ENCODE measurements at places on chromosomes 1 and 21.

GRCh38 chr1:36014722-36015220 lies 69.1 kb upstream of the TEKT2 start:
- DNase-seq, result no peak

- no peak for DNase-seq
Observed at GRCh38 chr1:91501971-91502671, 1.5 kb downstream of the CDC7 start.

DNA sequence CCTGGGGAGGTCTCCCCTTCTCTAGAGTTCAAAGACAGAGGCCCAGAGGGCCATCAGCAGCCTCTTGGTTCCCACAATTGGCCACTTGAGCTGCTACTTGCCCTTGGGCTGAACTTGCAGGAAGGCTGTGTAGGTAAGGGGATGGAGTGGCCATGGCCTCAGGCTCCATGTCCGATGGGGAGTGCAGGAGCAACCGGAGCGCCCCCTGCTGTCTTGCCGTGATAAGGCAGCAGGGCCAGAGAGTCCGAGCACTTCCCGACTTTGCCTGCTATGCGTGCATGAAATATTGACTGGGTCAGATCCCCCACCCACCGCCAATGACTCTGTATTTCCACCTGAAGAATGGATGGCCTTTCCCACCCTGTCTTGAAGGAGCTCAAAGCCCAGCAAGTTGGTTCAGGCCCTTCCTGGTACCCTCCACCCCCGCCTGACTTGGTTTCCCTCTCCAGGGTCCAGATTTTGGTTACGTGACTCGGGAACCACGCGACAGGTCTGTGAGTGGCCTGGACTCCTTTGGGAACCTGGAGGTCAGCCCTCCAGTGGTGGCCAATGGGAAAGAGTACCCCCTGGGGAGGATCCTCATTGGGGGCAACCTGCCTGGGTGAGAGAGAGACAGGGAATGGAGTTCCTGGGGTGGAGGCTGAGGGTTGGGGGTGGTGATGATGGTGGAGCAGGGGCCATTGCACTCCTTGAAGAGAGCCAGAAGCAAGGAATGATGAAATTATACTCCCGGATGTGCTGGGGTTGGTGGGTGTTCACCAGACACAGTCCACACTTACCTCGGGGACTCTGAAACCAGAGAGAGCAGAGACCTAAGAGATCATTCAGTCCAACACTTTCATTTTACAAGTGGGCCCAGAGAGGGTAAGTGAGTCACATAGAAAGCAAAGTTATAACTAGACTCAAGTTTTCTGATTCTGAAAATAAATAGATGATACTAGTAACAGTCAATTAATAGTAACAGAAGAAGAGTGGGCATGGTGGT lies 25.6 kb downstream of the PADI3 start:
- peak; percentile 77 for DNase-seq

DNA sequence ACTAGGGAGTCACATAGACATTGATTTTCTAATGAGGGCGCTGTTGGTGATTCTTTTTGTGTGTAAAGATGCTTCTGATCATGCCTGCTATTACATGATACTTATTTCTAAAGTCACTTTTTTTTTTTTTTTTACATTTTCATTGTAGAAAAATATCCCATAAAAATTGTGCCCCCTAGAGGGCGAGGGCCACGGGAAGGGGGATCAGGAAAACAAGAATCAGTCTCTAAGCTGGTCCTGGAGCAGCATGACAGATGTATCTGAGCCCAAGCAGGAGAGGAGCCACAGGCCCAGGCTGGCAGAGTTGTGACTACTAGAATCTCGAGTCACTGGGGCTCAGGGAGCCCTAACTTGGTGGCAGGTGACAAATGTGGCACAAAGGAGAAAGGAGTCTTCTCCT lies 28.1 kb downstream of the ZSCAN20 start:
- DNase-seq, result no peak

DNA sequence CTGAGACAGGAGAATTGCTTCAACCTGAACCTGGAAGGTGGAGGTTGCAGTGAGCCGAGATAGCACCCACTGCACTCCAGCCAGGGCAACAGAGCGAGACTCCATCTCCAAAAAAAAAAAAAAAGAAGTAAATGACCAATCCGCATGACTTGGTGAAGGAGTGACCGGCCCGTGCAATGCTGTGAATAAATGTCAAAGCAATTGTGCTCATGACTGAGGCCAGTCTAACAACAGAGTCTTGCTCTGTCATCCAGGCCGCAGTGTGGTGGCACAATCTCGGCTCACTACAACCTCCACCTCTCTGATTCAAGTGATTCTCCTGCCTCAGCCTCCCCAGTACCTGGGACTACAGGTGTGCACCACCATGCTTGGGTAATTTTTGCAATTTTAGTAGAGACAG lies 27.8 kb upstream of the SLC19A1 start:
- DNase-seq, result no peak

DNA sequence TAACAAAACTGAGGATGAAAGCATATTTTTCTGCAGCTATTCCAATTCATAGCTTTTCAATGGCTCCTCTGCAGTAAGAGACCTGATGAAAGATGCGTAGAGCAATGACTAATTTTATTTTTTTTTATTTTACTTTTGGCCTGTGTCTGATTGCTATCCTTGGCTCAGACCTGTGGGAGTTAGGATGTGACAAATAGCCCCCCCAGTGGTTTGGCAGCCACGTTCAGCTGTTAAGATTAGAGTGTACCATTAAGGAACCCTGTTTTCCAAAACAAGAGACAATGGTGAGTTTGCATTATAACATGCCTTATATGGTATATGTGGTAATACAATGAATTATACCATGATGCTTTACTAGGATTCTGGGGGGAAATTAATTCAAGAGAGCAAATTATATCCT lies 264.7 kb downstream of the CACNA1E start:
- DNase-seq, result no peak

DNA sequence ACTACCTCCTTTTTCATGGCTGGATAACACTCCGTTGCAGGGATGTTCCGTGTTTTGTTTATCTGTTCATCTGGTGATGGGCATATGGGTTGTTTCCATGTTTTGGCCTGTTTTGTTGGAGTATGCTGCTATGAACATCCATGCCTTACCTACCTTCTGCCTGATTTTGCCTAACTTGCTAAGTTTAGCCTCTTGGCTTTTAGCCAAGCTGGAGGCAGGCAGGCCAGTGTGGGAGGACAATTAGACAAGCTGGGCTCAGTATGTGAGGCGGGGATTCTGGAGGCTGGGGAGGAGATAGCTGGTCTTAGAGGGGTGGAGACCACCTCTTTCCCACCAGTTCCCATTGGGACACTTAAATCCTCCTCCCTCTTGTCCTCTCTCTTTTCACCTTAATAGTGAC lies 98.4 kb upstream of the WNT4 start:
- DNase-seq, result no peak

GRCh38 chr1:93615582-93616150 lies 66.0 kb downstream of the BCAR3 start:
- peak; percentile 70 for DNase-seq

DNA sequence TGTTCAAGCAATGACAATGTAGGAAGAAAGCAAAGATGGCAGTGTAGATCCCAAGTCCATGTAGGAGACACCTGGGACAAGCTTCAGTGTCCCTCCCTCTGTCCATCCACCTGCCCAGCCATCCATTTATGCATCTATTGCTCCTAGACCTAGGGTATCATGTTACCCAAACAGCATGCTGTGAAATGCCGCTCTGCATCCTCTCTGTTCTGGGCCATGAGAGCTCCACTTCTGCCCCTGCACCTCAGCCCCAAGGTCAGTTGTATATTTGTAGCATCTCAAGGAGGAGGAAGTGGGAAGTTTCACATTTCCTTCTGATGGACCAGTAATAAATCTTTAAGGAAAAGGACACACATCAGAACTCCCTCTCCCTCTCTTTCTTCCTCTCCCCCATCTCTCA lies 27.9 kb upstream of the TSPEAR start:
- DNase-seq, result no peak

DNA sequence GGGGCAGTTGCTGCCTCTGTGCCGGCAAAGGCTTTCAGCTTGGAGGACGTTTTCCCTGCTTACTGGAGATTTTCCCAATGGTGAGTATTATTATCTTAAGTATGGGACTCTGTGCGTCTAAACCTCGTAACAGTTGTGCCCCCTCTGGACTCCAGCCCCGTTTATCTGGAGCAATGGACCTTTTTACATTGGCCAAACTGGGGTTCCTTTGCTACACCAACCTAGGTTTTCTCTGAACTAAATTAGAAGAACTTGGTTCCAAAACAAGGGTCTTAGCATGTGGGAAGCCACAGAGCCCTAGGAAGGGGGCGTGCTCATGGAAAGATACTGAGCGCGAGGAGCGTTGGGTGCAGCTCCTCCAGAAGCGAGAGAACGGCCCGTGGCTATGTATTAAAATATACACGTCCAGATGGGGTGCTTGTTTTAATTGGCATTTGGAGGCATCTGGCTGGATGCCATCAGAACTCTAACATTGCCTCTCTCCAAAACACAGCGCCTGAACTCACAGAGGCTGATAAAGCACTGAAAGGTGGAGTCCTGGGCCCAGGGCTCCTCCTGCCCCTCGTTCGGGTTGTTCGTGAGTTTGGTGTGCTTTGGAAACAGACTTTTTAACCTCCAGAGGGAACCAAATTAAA lies 28.4 kb downstream of the POFUT2 start:
- DNase-seq, result no peak

GRCh38 chr21:29581393-29581792 lies 282.7 kb downstream of the BACH1 start:
- DNase-seq, result no peak

DNA sequence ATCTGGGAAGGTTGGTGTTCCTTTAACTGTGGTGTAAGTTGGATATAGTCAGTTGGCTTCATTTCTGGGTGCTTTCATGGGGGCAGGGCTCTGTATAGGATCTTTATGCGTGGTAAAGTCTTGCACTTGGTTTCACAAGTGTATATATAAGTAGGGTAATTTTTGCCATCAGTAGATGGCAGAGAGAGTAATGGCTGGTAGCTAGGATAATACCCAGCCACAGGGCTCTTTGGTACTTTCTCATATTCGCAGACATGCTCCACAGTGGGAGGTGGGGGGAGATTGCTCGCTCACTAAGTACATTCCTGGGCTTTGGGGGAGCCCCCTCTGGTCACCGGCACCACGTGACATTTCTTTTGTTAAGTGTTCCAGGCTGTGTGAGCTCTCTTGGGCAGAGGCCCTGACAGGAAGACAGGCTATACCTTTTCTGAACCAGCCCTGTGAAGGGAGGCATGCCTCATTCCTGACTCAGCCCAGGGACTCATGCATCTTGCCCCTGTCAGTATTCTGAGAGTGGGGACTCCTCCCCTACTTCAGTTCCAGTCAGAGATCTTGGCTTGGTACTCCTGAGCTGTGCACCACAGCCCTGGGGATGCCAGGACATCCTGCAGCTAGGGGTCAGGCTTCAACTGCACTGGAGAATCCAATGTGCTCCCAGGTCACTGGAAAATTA lies 37.6 kb downstream of the FCRL2 start:
- DNase-seq, result no peak

DNA sequence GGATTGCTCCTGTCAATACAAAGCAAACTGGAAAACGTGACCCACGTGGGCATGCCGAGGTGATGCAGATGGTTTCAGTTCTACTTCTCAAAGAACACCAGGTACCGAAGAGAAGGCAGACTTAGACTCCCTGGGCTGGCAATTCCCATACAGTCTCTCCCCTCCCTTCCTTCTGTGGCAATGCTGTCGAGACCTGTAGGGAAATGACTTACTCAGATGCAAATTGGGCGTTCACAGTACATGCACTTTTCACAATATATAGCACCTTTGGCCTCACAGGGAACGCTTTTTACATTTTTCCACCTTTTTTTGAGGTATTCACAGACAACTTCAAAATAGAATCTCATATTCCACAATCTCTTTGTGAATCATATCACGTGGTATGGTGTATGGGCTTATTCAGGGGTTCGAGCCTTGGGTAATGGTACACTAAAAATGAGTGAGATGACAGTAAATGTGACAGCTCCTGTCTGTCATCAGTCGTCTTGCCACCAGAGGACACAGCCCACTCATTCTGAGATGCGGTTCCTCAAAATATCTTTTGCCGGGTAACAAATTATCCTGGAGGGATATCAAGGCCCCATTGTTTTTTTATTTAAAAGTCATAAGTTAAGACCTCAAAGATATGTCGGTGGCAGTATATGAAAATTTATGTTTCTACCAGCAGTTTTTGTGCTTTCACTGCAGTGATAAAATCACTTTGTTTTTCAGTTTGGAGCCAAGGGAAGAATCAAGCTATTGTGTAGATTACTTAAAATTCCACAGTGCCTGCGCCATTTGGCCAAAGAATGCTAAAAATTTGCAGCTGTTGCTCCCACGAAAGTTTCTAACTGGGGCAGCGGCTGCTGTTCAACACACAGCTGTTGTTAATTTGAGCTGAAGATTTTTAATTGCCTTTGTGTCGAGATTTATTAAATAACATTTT lies 168.4 kb downstream of the ZZZ3 start:
- no peak for DNase-seq

- no peak for DNase-seq
Observed at GRCh38 chr21:24840287-24840686, 767.0 kb downstream of the MRPL39 start.

- DNase-seq, result no peak
Observed at GRCh38 chr1:57844382-57844980, 420.6 kb upstream of the DAB1 start.

DNA sequence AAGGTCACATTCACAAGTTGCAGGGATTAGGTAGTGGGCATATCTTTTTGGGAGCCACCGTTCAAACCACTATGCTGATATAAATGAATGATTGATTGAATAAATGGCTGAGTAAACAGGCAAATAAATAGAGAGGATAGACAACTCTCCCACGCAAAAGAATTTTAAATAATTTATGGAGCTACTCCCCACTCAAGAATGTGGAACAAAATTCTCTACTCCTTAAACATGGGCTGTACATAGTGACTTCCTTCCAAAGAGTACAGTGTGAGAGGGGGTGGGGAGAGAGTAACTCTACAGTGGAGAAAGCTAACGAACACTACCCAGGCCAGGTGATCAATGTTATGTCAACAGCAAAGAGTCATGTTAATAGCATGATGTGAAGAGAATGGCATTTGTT lies 40.7 kb downstream of the KRTAP19-8 start:
- no peak for DNase-seq

GRCh38 chr1:94729267-94729666 lies 90.9 kb upstream of the SLC44A3 start:
- no peak for DNase-seq

- no peak for DNase-seq
Observed at GRCh38 chr1:152520561-152521090, 6.3 kb downstream of the CRCT1 start.

DNA sequence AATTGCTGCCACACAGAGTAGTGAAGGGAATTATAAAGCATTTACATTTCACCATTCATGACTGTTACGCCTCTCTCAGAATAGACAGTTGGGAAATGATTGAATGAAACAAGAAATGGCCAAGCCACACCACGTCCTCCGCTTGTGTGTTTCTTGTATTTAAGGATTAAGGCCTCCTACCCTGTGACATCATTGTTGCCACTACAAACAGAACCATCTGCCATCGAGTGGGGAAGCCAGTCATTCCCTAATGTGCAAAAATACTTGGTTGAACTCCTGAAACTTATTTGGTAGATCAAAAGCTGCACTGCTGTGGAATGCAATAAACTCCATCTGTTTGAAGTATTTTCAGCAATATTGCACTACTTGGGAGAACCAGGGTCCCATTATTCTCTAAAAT lies 99.0 kb upstream of the C1orf105 start:
- no peak for DNase-seq

GRCh38 chr21:36080386-36080785 lies 10.6 kb downstream of the CBR1 start:
- DNase-seq, result no peak

- no peak for DNase-seq
Observed at GRCh38 chr21:16241016-16241415, 511.2 kb downstream of the USP25 start.

Measured in GM10248 (cell line).